ENCODE measurements at places on chromosomes 1 and 21.

DNA sequence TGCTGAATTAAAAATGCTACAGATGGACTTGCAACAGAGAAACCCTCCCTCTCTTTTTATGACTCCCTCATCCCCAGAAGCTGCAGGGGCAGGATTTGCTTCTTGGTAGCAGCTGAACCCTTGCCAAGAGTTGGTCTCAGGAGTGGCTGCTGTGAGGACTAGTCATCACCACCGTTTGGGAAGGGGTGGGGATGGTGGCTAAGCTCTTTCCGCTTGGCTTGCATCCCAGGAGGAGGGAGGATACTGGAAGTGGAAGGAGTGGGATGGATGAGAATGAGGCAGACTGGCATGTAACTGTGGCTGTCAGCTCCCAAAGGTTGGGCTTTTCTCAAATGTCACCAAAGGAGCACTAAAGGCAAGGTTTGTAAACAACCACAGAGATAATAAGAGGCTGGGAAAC lies 50.8 kb upstream of the COL24A1 start:
- peak; percentile 70 for DNase-seq

DNA sequence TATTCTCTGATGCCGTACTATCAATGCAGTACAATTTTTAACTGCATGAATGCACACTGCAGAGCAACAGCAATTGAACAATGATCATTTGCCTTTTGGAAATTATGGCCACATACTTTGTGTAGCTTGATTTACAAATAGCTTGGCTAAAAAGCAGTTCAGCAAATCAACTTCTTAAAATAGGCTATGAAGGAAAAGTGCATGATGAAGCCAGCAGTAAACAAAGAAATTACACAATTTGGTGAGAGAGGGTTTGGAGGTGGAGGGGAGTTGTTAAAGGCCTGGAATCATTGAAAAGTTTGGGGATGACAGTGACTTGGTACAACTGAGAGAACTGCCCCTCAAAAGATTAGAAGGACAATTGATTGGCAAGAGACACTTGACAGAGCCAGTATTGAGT lies 6.5 kb downstream of the PIGM start:
- no peak for DNase-seq

DNA sequence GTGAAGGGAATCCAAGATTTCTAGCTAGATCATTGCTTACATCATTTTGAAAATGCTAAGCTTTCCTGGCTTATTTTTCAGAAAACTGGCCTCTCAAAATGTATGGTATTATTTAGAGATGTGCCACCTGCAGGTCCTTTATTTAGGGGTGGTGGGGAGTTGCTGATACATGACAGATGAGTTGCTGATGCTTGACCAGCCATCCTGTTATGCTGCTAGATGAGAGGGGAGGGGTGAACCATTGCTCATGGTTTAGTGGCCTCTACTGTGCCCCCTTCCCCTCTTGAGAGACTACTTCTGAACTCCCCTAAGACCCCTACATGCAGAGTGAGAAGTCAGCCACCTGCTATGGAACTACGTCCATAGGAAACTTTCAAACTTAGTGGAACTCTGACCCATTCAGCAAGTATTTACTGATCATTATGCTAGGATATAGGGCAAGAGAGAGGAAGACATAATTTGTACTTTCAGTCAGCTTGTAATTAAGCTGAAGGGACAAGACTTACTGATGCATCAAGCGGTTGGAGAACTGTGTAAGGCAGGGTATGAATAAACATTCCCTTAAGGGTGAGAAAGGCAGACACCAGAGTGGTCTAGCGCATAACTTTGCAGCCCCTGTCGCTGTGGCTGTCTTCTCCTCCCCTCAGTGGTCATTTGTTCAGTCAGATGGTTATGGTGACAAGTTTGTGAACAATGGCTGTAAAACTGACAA lies 34.6 kb downstream of the SLAMF6 start:
- no peak for DNase-seq

- DNase-seq: no peak
Observed at GRCh38 chr1:235366286-235366685, 941 bp upstream of the TBCE start.

- no peak for DNase-seq
Observed at GRCh38 chr21:20997311-20997635, 936 bp upstream of the NCAM2 start.

- no peak for DNase-seq
Observed at GRCh38 chr1:228900099-228900885, 165.0 kb downstream of the RHOU start.

DNA sequence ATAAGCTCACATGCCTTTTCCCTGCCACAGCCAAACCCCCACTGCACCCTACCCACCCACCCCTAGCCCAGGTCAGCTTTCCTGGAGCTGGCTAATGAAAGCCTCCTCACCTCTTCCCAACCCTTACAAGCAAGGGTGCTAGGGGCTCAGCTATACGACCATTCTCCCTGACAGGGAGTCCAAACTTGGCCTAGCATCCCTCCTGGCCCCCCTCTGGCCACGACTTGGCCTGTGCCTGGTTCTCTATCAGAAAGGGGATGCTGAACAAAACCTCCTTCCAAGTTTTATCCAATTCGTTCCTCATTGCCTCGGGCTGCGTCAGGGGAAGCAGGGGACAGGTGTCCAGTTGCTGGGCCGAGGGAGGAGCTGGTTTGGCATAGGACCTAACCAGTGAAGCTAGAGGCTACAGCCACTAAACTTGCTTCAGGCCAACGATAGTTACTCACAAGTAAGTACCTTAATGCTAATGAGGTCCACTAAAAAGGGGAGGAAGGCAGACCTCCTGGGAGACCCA lies 8.6 kb downstream of the TMEM81 start:
- no peak for DNase-seq

GRCh38 chr1:81478219-81478618 lies 322.5 kb upstream of the ADGRL2 start:
- no peak for DNase-seq

DNA sequence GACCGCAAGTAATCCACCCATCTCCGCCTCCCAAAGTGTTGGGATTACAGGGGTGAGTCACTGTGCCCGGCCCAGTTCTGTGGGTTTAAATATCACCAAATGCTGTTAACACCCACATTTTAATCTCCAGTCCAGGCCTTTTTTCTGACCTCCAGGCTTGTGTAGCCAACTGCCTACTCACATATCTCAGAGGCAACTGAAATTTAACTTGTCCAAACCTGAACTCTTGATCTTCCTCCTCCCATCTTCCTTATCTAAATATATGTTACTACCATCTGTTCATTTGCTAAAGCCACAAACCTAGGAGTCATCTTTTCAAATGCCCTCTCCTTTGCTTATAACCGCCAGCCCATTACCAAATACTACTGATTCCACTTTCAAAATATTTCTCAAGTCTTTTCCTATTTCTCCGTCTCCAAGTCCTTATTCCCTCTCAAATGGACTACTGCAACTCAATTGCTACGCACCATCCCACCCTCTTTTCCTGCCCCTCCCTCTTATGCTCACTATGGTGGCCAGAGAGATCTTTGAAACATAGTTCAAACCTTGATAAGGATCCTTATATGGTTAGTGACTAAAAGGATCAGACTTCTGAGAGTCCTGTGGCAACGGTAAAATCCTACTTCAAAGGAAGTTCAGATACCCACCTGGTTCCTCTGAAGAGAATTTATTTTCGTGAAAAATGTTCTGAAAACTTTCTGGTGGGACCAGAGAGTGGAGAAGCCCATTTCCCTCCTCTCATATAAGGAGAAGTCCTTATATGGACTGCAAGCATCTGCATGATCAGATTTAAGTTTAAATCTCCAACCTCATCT lies 78.5 kb upstream of the CDC42BPA start:
- DNase-seq: no peak

- no peak for DNase-seq
Observed at GRCh38 chr21:36510911-36511310, 31.0 kb upstream of the CLDN14 start.

- DNase-seq: no peak
Observed at GRCh38 chr1:118744420-118744819, 243.7 kb downstream of the TBX15 start.

DNA sequence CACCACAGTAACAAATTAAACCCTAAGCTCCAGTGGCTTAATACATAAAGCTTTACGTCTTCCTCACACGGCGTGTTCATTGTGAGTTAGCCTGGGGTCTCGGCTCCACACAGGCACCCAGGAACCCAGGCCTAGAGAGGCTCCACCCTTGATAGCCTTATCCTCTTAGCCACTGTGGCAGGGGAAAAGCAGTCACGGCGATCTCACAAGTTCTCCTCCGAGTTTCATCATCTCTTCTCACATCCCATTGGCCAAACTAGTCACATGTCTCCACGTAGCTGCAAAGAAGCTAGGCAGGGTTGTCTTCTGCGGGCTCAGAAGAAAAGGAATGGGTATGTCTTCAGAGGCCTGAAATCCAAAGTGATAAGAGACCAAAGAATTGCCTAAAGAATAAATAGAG lies 122.3 kb upstream of the GRIK3 start:
- DNase-seq: no peak

GRCh38 chr21:14213164-14213563 lies 2.4 kb upstream of the LIPI start:
- no peak for DNase-seq

GRCh38 chr1:153422450-153423068 lies 6.2 kb downstream of the S100A7A start:
- peak; percentile 20 for DNase-seq

GRCh38 chr1:37238364-37239224 lies 204.3 kb upstream of the GRIK3 start:
- no peak for DNase-seq

- no peak for DNase-seq
Observed at GRCh38 chr21:16624479-16625118, 888.2 kb upstream of the CXADR start.

GRCh38 chr21:44814498-44815023 lies 3.3 kb downstream of the SUMO3 start:
- DNase-seq: no peak

GRCh38 chr1:8423269-8423691 lies 105.4 kb downstream of the SLC45A1 start:
- no peak for DNase-seq

GRCh38 chr21:16838331-16838730 lies 674.5 kb upstream of the CXADR start:
- no peak for DNase-seq

GRCh38 chr1:101238031-101238628 lies 1.3 kb downstream of the S1PR1 start:
- DNase-seq: no peak

GRCh38 chr1:1065265-1065939 lies 8.7 kb downstream of the RNF223 start:
- no peak for DNase-seq

GRCh38 chr1:244667797-244668196 lies 14.9 kb downstream of the DESI2 start:
- DNase-seq: no peak

- DNase-seq: no peak
Observed at GRCh38 chr1:243885806-243886205, 35.8 kb upstream of the AKT3 start.

DNA sequence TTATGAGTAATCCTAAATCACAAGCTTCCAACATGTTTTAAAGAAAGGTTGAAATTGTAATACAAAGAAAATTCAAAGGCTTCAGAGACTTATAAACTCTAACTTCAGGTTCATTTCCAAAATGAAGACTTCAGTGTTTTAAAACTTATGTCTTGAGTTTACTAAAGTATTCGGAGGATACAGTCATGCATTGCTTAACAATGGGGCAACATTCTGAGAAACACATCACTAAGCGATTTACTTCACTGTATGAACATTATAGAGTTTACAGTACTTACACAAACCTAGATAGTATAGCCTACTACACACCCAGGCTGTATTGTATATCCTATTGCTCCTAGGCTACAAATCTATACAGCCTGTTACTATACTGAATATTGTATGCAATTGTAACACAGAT lies 38.3 kb downstream of the CEP170 start:
- no peak for DNase-seq

GRCh38 chr1:18962121-18962721 lies 5.7 kb upstream of the IFFO2 start:
- no peak for DNase-seq

DNA sequence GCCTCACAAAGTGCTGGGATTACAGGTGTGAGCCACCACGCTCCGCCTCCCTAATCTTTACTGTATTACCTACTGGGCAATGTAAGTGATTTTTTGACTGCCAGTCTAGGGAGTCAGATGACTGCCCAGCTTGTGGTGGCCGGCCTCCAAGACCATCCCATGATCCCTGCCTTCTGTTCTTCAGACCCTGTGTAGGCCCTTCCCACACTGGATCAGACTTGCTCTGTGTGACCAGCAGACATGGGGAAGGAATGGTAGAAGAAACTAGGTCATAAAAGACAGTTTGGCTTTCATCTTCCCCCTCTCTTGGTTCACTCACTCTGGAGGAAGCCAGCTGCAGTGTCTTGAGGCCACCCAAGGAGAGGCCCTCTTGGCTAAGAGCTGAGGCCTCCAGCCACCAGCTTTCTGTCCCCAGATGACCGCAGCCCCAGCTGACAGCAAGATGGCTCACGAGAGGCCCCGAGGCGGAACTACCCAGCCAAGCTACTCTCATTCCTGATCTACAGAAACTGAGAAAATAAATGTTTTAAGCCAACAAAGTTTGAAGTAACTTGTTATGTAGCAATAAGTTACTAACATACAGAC lies 14.5 kb upstream of the CBR3 start:
- DNase-seq: no peak

DNA sequence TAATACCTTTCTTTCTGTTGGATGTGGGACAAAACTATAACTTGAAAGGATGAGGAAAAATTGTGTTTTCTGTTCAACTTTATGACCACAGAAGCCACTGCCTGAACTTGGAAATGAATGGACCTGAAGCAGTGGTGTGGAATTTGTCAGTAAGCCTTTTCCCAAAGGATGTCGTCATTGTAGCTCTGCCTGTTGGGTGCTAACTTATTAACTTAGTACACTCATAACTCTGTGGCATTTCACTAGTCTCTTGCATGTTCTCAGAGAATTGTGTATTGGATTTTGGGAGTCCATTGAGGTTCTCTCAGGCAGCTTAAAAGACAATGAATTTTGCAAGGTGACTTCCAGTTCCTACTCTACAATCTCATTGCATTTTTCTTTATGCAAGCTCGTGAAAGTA lies 49.6 kb downstream of the KCNK2 start:
- DNase-seq: no peak

DNA sequence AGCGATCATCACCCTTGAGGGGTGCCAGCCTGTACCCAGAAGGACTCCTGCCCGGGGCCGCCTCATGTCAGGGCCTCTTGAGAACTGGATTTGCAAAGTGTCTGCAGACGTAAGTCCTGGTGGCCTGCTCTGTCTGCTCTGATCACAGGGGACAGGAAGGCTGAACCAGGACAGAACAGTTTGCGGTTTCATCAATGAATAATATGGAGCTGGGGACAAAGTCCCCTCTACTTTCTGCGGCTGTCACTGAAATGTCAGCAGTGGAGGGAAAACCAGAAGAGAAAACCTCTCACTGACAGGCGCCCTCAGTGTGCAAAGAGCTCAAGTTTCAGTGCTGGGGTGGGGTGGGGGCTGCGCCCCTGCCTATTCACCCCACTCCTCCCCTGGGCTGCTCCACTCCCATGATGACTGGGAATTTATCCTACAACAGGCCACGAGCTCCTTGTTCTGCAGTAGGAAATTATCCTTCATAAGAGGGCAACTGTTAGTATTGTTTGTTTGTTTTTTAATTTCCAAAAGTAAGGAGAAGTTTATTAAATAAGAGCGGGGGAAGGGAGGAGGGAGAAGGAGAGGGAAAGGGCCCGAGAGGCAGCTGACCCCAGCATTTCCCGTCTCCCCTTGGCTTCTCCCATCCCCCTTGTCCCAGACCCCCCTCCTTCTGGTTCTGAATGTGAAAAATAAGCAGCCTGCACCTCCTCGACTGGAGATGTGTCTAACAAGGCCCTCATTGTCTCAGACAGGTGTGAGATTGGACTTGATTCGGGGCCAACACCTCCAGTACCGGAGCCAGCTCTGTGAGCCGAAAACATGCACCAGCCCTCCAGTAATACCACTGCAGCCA lies 149.2 kb downstream of the CLIC6 start:
- no peak for DNase-seq

Data from HS-5 (cell line).